ENCODE measurements at places on chromosomes 12 and 14. TPM values are rescaled to one million over a fixed set of nuclear protein-coding genes. Genes with fewer than 3 reads are reported as not detected.

DNA sequence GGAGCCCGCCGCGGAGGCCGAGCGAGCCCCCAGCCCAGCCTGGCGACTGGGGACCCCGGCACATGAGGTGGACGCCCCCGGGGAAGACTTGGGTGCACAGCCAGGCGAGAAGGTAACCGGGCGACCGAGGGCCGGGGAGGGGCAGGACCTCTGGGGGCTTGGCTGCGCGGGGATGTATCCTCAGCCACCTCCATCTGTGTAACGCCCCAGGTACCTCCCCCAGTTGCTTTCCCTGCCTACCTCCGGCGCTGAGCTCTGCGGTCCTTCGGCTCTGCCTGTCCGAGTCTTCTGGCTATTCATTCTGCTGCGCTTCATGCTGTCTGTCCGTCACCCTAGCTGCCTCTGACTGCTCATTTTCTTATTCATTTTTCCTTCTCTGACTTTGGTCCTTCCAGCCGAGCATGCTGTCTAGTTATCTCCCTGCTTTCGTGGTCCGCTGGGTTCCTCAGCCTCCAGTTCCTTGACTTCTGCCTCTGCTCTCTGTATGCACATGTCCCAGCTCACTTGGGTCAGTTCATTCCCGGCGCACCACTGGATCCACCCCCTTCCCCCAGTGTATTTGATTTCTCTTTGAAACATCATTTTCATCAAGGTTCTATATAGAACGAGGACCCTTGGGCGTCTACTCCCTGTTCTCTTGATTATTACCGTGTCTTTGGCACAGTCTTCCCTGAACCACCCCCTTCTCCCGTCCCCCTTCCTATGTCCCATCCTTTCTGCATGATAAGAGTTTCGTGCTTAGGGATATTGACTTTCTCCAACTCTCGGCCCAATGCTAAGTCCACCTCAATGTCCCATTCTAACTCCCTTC, 612 bp downstream of the PHC1 start:
- DNase-seq, result peak; percentile 34

Gene DCN
- total RNA-seq, result 2,298 TPM

Gene LRTM2
- not detected for total RNA-seq

GRCh38 chr14:25832585-25832984, 765.2 kb downstream of the NOVA1 start:
- no peak for DNase-seq

GRCh38 chr14:50344116-50344775, 32.1 kb downstream of the DMAC2L start:
- peak; percentile 38 for DNase-seq

Gene PIANP
- total RNA-seq, result 0.45 TPM

Gene OR4E2
- total RNA-seq, result not detected

GRCh38 chr12:3036901-3037600, 40.1 kb upstream of the TSPAN9 start:
- DNase-seq, result no peak

GRCh38 chr12:53267999-53268629, at the start of gene ESPL1:
Gene ESPL1 (plus strand): TSS chr12:53268299. CDS start chr12:53268767, 468 bp downstream.
- peak; percentile 68 for DNase-seq

DNA sequence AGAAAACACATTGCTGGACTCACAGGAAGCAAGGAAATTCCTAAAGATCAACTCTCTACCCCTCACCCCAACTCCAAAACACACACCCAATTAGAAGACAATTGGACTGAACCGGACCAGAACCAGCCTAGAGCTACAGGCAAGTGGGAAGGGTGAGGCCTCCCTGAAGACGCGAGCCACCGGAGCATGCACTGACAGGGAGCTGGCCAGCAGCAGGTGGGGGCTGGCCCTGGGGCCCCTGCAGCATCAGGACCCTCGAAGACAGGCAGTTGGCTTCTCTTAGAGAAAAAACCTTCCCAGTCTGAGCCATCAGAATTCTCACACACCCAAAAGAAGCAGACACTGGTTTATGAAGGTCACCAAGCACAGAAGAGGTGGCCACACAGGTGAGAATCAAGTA, 209.5 kb upstream of the DIO3 start:
- no peak for DNase-seq

GRCh38 chr12:50039151-50039835, 14.0 kb upstream of the RACGAP1 start:
- DNase-seq, result peak; percentile 79

- peak; percentile 28 for DNase-seq
Observed at GRCh38 chr14:68088451-68088854, 268.9 kb downstream of the RAD51B start.

Gene AKAP3
- 0.81 TPM for total RNA-seq

- DNase-seq, result no peak
Observed at GRCh38 chr12:130665753-130666152, 50.3 kb downstream of the RIMBP2 start.

DNA sequence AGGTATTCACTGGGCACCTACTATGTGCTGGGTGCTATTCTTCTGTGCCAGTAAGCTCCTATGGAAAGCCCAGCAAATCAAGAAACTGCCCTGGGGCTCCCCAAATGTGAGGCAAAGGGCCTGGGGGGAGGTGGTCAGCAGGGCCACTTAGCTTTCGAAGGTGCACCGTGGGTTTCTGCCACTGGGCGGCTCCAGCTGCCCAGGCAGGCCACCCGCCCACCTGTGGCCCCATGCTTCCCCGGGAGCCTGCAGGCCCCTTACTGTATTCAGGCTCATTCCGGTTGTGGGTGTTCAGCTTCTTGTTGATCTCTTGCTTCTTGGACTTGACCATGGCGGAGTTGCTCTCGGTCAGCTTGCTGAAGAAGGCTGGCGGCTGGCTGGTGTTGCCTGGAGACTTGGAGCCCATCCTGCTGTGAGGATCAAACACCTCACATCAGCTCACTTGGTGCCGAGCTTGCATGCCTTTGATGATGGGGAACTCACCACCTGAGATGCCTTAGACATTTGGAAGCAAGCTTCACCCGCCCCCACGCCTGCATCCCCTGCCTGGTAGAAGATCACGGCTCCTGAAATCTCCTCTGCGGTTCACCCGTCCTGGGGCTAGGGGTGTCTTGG, 37.3 kb downstream of the RFLNA start:
- DNase-seq, result no peak

GRCh38 chr12:131264635-131265034, 310.9 kb downstream of the ADGRD1 start:
- DNase-seq, result no peak

GRCh38 chr14:96592591-96593386, 90.6 kb downstream of the PAPOLA start:
- peak; percentile 19 for DNase-seq

Gene CFAP251
- 8.8 TPM for total RNA-seq

- DNase-seq, result peak; percentile 29
Observed at GRCh38 chr14:92922883-92923743, at the start of gene CHGA. Gene CHGA (plus strand): TSS chr14:92923150. CDS start chr14:92923360, 210 bp downstream.

GRCh38 chr12:107488666-107489065, 196.9 kb upstream of the PWP1 start:
- peak; percentile 43 for DNase-seq

Gene ZFYVE26
- total RNA-seq, result 24.3 TPM

DNA sequence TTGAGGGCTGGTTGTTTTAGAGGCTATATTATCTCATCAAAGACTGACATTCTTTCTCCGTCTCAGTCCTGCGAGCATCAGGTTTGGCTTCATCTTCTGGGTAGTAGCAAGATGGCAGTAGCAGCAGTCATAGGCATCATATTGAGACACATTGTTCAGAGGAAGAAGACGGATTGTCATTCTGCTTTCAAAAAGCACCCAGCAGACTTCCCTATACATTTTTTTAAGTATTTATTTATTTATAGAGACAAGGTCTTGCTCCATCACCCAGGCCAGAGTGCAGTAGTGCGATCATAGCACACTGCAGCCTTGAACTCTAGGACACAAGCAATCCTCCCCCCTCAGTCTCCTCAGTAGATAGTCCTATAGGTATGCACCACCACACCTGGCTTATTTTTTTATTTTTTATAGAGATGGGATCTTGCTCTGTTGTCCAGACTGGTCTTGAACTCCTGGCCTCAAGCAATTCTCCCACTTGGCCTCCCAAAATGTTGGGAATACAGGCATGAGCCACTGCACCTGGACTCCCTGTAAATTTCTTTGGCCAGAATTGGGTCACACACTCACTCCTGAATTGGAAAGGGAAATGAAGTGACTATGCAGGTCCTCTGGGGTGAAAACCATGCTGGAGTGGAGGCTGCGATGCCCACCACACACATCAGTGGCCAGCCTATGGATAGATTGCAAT, 125.4 kb downstream of the SLC38A6 start:
- DNase-seq, result no peak

Gene LRCOL1
- total RNA-seq, result not detected

Gene NOVA1
- 16.9 TPM for total RNA-seq

Gene ZFHX2
- 0.41 TPM for total RNA-seq

Gene ZNF410
- total RNA-seq, result 73.6 TPM

Gene SCNN1A
- under 0.01 TPM for total RNA-seq

Gene CABP1
- 0.54 TPM for total RNA-seq

- no peak for DNase-seq
Observed at GRCh38 chr12:97764700-97765099, 302.1 kb downstream of the RMST start.

DNA sequence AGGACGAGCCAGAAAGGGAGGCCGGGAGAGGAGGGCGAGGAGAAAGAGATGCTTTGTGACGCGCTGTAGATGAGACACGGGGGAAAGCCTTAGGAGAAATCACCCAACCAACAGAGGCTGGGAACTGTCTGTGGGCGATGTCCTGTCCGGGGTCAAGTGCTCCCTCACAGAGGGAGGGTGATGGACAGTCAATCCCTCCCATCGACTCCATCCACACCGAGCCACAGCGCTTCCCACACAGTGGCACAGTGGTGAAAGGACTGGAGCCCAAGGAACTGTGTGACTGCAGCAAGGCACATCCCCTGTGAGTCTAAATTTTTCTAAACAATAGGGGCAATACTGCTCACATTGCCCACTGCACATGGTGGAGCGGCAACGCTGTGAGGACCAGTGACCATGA, 89.1 kb downstream of the TTC7B start:
- no peak for DNase-seq

DNA sequence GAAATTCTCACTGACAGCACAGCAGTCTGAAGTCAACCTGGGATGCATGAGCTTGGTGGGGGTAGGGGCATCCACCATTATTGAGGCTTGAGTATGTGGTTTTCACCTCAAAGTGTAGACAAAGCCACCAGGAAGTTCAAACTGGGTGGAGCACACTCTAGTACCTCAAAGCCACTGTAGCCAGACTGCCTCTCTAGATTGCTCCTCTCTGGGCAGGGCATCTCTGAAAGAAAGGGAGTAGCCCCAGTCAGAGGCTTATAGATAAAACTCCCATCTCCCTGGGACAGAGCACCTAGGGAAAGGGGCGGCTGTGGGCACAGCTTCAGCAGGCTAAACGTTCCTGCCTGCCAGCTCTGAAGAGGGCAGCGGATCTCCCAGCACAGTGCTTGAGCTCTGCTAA, 143.0 kb downstream of the KITLG start:
- no peak for DNase-seq

Gene KRT5
- total RNA-seq, result not detected

- DNase-seq, result no peak
Observed at GRCh38 chr14:78970677-78971076, 800.5 kb downstream of the NRXN3 start.

Gene OR4N5
- not detected for total RNA-seq

Gene USP44
- total RNA-seq, result 1.8 TPM

Gene RNASE12
- total RNA-seq, result not detected

Data from fibroblast of the aortic adventitia (primary cell).